Neural progenitor cell (in vitro differentiated cells): ENCODE measurements at places on chromosomes 12 and 14. TPM values are rescaled to one million over a fixed set of nuclear protein-coding genes. Genes with fewer than 3 reads are reported as not detected.

GRCh38 chr14:96363751-96364336, 518 bp downstream of the GSKIP start:
- peak; percentile 74 for DNase-seq

- no peak for DNase-seq
Measured at GRCh38 chr12:103799857-103800771, 40.9 kb downstream of the NT5DC3 start.

DNA sequence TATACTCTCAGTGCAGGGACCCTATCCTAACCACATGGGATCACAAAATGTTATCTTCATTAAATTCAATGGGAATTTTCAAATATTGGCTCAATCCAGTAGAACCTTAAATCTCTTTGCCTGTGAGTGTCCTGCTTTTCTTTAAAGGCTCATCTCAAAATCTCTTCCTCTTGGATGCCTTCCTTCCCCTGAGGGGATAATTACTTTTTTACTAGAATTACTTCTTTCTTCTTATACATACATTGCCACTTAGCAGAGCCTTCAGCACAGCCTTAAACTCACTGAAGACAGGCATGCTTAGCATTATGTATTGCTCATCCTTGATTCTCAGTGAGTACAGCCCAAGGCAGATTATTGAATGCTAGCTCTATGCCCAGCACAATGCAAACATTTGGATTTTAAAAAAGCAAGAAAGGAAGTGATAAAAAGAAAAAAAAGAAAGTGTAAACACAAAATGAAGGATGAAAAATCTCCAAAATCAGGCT, 1918.0 kb upstream of the FLRT2 start:
- no peak for DNase-seq

DNA sequence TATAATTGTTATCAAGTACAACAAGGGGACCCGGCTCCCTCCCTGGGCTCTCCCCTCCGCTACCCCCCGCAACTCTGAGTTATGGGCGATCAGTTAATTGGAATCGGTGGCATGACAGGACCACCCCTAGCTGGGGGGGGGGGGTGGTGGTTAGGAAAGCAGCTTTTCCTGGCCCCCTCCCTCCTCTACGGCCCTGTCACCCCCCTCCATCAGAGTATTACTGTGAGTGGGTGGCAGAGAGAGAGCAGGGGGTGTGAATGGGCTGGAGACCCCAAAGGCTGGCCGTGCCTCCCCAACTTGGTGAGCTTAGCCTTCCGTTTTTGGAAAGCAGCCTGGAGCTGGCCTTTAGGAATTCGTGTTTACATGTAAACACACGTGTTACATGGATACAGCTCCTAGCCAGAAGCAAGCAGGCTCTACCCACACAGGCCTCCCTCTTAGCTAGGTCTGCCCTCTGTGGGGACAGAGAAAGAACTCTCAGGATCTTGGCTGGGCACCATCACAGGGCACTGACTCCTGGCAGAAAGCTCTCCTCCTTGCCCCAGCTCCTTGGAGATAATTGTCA, 1.1 kb upstream of the HOXC4 start:
- no peak for DNase-seq

DNA sequence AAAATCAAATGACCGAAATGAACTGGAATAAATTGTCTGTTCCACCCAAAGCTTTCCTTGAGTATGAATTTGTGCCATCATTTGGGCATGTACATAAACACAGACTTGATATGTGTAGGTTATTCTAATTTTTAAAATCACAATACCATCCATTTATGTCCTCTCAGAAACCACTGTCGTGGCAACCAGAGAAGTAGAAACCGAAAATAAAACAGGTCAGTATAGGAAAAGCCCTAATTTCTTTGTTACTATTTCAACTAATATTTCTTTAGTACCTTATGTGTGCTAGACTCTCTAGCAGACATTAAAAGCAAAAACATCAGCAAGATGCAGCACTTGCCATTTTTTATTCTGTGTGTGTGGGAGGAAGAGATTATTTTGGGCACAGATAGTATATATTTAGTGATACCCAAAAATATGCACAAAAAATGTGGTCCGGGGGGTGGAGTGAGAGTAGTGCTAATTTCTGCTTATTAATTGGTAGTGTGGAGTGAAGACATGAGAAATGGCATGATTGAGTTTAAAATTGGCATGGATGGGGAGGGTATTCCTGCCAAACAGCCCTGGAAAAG, 130.8 kb upstream of the CNTN1 start:
- DNase-seq = no peak

DNA sequence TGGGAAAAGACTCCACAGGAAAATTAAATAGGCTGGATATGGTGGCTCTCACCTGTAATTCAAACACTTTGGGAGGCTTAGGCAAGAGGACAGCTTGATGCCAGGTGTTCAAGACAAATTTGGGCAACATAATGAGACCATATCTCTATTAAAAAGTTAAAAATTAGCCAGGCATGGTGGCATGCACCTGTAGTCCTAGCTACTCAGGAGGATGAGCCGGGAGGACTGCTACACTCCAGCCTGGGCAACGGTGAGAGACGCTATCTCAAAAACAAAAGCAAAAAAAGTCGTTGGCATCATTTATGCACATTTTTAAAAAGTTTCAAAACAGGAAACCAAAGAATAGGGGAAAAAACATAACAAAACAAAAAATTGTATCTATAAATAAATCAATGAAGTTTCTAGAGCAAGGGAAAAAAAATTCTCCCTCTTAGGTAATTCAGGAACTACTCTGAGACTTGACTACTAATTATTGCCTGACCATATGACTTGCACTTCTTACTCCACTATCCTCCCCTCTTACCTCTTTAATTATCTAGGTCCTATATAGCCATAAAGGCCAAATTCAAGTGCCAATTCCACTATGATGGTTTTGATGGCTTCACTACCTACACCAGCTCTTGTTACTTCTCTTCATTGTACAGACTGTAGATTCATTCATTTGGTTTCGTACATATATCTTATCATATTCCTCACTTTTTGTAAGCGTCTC, 1.6 kb downstream of the METTL3 start:
- DNase-seq = no peak

- no peak for DNase-seq
Measured at GRCh38 chr14:72880164-72880563, 13.7 kb downstream of the DPF3 start.

- DNase-seq = no peak
Measured at GRCh38 chr14:21523203-21523602, 2.9 kb downstream of the SALL2 start.

ACRBP gene
- total RNA-seq = 2.7 and 3.8 TPM in 2 replicates

- DNase-seq = no peak
Measured at GRCh38 chr14:22263961-22264360, 325.1 kb downstream of the DAD1 start.

- no peak for DNase-seq
Measured at GRCh38 chr12:13194401-13195110, 2.0 kb upstream of the EMP1 start.

DNA sequence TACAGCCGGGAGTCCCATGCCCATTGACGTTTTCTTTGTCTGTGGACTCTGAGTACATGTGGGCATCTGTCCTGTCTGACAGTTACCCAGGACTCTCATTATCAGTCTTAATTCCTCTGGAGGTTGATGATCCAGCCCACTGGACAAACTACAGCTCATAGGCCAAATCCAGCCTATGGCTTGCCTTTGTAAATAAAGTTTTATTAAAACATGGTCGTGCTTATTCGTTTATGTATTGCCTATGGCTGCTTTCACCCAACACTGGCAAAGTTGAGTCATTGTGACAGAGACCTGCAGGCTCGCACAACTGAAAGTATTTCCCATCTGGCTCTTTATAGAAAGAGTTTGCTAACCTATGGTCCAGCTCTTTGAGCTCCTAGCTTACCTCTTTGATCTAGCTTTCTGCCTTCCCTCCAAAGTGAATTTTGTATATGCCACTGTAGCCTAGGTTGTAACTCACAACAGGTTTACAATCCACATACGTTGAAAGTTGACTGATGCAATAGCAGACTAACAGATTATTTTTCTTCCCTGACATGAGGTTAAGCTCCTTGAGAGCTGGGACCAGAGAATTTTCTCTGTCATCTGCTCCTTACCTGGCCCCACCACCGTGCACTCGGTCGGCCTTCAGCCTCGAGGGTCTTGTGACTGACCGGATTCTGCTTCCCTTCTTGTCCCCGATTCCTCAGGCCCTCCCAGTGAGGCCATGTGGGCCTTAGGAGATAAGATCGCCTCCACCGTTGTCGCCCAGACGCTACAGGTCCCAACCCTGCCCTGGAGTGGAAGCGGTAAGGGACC, 57.3 kb downstream of the ACACB start:
- no peak for DNase-seq

EXOC3L4 gene
- not detected in 2 replicates for total RNA-seq

TMBIM6 gene
- total RNA-seq = 256 and 318 TPM in 2 replicates

DNA sequence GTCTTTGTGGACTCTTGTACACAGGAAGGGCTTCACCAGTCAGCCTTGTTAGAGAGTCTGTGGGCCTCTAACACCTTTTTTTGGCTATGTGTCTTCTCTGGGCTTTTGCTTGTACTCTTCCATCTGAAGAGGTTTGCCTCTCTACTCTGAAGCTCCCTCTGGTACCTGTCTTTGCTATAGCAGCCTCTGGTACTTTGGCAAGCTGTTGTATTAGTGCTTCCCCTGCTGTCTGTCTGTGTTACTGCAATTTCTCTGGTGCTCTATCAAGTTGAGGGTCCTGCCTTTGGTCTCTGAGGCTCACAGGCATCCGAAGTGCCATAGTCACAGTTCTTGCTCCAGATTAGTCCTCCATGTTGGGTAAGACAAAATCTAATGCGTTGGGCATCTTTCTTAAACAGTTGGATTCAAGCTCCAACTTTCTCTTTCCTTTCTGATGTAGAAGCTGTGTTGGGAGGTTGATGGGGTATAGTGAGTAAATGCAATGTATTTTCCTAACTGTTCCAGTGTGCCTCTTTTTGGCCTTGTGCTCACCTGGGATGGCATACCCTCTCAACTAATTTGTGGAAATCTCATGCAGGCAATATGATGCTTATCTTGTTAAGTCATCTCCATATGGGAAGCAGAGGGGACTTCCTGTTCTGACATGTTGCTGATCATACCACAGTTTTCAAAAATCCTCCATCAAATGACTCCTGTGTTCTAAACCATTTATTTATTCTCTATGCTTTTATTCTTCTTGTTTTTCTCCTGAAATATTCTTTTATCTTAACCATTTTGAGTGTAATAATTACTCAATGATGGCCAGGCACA, 88.8 kb downstream of the ATF7IP start:
- DNase-seq = peak; percentile 76

GRCh38 chr12:109844983-109845823, 12.0 kb upstream of the TRPV4 start:
- DNase-seq = peak; percentile 95

GRCh38 chr14:104717137-104717536, 6.9 kb upstream of the ADSS1 start:
- DNase-seq = no peak

DNA sequence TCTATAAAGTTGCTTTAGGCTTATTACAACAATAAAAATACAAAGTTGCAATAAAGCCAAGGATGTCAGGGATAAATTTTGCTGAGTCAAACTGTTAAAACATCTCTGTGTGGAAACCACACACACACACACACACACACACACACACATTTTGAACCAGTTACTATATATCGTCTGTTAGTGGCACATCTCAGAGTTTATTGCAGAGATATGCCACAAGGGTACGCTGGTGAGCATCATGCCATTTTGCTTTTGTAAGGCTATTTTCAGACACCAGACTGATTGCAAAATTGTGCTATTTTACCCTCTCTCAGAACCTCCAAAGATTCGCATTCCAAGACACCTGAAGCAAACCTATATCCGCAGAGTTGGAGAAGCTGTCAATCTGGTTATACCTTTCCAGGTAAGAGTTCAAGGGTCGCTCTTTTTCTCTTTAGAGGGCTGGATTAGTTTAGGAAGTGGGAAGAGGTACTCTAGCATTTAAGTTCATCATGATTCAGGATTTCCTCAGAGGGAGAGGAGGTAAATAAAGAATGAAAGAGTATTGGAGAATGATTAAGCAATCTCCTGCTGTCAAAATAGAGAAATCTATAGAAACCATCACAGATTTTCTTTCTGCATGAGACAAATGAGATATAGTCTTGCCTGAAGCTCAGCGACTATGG, 27.3 kb upstream of the CHPT1 start:
- DNase-seq = peak; percentile 50

DNA sequence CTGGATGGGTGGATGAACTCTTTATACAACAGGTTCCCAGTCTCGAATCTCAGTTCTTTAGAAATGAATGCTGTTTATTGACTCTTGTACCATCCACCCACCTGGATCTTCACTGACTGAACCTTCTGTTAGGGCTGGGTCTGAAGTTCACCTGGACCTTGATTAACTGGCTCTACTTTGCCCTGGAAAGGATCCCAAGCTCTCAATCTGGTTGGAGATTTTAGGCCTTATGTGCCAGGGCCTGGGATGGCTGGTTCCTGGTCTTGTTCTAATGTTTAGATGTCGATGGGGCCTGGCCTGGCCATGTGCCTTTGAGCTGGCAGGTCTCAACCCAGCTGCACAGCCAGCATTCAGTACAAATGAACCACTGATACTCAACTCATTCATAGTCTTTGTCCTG, 76.5 kb upstream of the MED13L start:
- no peak for DNase-seq

GRCh38 chr14:102407258-102407657, 44.5 kb downstream of the TECPR2 start:
- no peak for DNase-seq

DNA sequence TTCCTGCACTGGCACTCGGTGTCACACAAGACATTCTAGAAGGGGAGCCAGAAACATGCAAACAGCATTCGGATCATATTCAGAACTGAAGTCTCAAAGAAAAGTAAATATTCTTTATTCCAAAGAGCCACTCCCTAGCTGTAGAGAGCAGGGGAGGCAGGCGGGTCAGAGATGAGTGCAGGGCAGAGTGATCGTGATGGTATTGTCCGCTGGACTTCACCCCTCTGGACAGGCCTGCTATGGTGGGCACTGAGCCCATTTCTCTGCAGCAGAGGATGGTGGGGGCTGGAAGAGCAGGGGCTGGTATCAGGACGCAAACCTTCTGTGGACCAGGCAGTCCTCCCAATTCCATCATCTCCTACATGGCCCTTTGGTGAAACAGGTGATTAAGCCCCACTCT, 25.6 kb downstream of the IRF2BPL start:
- DNase-seq = no peak

GRCh38 chr12:83818881-83819280, 1093.7 kb downstream of the SLC6A15 start:
- no peak for DNase-seq
